ENCODE measurements at places on chromosomes 2 and 18.
A peak's percentile ranks its signal among the peaks of the same experiment; 100 is the strongest.

- no peak for DNase-seq
Measured at GRCh38 chr2:37842732-37843440, 82.2 kb upstream of the RMDN2 start.

GRCh38 chr18:74945774-74946545 is 263.0 kb downstream of the PTGR3 start:
- no peak for DNase-seq

- DNase-seq = no peak
Measured at GRCh38 chr2:178491612-178492011, 11.4 kb downstream of the PLEKHA3 start.

DNA sequence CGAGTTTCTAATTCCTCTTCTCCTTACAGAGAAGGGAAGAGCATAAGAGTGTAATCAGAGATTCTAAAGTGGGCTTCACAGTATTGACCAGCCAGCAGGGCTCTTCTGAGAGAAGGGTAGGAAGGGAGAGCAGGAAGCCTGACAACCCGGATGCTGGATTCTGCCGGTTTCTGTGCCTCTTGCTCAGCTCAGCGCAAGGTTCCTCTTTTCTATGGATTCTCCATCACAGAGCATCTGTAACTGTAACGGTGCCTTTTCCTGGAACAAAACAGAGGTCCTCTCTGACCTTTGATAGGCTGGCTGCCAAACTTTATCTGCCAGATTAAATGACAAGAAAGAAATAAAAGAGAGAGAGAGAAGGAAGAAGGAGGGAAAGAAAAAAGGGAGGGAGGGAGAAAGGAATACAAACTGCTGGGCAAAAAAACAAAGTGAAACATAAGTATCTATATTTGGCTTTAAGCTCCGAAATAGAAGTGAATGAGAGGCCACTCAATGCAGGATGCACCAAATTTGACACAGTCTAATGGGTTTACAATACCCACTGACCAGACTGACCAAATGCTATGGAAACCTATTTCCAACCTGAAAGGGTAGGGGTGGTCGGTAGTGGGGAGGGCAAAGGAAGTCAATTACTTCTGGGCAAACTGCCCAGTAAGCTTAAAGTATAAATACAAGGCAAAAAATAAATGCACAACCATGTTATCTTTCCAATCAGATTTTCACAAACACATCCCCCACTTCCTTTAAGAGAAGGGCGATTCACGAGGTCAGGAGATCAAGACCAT is 59.2 kb downstream of the PIEZO2 start:
- peak; percentile 27 for DNase-seq

DNA sequence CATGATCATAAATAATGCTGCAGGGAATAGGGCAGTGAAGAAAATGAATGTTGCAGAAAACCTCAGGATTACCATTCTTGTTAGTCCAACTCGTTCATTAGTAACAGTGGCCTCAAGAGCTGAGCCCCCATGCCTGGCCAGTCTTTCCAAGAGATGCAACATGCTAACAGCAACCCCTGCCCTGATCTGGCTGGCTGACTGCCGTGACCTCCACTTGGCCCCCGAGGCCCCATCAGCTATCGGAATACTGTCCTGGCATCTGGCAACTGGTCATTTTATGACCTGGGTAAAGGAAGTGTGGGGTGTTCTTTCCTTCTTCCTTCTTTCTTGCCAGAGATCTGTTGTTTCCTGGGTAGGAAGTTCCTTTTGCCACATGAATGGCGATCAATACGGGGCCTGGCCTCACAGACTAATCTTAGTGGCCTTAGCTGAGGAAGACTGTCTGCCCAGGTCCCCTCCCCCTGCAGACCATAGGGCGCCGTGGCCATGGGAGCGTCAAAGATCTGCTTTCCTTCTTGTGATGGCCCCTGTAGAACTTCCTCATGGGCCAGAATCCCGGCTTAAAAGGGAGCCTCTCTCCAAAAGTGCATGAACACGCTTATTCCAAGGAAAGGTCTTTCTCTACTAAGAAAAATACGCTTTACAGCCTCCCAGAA is 10.6 kb upstream of the TRABD2A start:
- no peak for DNase-seq

DNA sequence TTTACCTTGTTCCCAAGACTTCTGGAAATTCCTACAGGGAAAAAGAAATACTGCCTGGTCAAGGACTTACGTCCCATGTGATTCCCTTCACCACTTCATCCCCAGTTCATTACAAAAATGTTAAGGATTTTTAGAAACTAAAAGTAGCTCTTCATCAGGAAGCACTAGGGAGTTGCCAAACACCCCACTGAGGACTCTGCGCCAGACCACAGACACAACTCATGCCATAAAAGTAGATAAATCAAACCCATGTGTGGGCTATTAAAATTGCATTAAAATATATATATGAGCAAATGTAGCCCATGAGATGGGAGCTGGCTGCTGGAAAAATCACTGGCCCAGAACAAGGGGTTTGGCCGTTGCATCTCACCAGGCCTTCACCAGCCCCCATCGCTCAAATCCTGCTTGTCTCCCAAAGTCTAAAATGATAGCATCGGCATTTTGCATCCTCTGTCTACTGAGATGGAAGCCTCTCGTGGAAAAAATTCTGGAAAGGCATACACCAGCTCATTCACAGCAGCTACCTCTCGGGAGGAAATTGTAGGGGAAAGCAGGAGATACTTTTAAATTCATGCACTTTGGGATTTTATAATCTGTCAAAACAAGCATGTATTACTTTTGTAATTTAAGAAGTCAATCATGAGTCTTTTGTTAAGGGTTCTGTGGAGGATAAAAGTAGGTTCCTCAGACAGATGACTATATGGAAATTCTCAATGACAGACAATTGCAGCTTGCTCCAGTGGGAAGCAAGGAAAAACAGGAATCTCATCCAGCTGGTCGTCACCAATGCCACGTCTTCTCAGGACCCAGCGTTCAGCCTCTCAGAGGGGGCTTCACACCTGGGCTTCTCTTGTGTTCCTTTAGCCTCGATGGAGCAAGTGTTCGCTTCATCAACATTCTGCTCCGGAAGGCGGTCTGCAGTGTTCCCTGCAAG is 113.9 kb downstream of the MREG start:
- DNase-seq = no peak

DNA sequence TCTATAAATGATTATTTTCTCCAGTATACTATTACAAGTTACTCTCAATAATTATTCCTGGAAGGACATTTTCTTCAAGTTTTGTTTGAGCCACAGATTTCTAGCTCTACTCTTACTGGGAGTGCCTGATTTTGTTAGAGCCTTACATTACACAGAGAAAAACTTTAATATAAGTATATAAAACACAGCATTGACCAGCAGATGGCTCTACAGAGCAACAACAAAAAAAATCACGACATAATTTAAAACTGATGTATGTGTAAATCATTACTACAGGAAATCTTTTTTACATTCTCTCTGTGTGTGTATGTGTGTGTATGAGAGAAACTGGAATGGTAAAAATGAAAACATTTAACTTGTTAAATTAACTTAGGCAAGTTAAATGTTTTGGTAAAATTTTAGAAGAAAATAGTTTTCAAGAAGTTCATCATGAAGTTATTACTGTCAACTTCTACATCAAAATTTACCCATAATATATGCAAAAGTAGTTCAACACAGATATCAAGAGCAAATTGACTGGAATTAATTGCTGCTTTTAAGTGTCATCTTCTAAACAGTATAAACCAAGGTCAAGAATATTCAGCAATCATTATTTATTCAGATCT is 103.3 kb downstream of the MDH1 start:
- peak; percentile 3 for DNase-seq

DNA sequence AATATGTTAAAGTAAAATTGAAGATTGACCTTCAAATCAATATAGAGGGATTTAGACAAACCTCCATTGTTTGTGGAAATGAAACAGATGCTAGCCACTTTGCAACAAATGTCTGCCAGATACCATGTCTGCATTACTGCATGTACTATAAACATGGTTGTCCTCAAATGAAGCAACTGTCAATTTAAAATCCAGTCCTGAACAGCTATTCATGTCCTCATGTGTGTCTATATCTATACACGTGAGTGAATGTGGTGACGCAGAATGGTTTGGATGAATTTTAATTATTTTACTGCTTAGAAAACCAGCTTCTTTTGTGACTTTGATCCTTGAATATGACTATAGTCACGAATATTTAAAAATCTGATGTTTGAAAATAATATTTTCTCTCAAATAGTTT is 71.5 kb downstream of the NYAP2 start:
- DNase-seq = no peak

DNA sequence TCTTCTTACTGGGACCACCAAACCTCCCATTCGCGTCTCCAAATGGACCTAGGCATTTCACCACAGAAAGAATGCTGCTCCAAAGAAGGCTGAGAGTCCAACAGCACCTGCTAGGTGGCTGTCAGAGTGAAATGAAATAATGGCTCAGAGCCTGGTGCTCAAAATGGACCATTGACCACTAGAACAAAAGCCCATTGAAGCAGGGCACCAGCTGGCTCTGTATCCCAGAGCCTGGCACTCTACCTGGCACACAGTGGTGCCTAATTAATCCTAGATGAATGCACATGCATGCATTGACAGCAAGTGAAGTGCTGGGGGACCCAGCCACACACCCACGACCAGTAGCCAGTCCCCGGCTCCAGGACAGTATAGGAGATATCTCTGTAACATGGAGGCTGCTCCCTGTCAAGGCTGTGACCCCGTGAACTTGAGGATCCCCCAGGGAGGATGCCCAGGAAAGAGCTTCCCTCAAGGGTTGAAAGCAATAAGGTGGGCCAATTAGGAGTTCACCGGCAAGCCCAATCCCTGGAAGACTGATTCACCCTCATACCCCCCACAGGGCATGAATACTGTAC is 261.3 kb downstream of the TNS1 start:
- DNase-seq = no peak

DNA sequence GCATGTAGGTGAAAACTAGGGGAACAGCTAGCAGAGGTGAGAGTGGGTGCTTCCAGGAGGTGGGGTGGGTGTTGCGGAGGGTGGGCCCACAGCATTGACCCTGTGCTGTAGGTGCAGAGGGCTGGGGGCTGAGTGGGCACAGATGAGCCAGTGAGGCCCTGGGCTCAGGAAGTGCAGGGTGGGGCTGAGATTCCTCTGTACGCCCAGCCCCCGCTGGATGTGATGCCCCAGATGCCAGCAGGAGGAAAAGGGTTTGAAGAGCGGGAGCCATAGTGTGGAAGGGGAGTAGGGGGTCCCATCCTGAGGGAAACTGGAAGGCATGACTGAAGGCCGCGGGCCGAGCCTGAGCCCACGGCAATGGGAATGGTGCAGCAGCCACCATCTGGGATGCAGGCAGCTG is 14.1 kb upstream of the OTOS start:
- no peak for DNase-seq

DNA sequence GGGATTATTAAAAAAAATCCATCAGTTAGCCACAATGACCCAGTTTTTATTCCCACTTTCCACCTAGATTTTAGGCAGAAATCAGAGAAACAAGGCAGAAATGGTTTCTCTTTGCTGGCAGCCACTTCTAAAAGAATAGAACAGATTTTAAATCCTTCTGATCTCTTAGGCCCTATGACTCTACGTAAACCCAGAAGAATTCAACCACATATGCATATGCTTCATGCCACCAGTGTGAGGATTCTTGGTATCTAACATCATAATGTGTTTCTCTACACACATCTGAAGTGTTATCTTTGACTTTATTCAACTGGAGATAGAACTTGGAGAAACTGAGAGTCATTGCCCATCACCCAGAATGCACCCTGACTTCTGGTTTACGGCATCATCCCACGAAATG is 128.7 kb upstream of the TANK start:
- no peak for DNase-seq

GRCh38 chr2:183868707-183869106 is 729.6 kb upstream of the ZNF804A start:
- no peak for DNase-seq

DNA sequence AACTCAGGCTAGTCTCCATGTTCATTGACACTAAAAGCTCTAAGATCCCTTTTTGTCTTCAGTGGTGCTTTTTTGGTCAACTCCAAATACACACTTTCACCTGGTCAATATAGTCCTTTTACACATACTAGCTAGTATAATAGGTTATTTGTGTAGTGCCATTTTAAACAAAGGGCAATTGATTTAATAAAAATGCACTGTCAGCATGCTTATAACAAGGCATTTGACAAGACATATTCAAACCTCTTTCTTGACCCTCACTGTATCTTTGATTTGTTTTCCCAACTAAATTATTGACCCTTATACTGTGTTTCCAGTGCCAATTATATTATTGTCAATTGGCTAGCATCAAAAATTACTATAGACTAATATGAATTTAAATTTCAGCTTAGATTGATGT is 1117.6 kb upstream of the DDX18 start:
- DNase-seq = no peak
